ENCODE measurements at places on chromosomes 13 and 19.

GRCh38 chr19:1315470-1316166 is 29.9 kb downstream of the EFNA2 start:
- peak; percentile 25 for DNase-seq

DNA sequence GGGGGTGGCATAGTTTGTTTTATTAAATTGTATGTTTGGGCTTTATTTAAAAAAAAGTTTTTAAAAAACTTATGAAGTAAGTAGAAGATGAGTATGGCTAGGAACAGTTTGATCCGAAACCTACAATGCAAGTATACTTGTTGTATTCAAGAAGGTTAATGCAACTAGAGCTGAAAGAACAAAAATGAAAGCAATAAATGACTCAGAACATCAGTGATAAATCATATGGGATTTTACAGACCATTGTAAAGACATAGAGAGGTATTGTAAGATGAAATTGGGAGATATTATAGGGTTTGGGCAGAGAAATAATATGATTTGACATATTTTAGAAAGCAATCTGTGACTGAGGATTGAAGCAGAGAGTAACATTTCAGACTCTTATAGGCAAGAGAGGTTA is 1135.3 kb downstream of the SLITRK5 start:
- no peak for DNase-seq

GRCh38 chr19:51690454-51691073 is 2.6 kb upstream of the SPACA6 start:
- DNase-seq = peak; percentile 23

DNA sequence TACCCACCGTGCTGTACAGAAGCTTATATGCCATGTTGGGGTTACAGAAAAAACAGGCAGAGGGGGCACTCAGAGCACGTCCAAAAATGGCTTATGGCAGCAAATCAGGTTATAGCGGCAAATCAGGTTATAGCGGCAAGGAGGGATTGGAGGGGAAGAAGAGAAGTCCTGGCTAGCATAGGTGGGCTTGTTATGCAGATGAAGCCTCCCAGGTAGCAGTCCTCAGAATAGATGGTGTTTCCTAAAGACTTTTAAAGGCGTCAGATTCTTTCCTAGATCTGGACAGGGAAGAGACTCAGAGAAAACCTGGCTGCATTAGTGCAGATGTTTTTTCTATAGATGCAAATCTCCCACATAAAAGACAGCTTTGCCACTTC is 19.8 kb upstream of the PLEKHF1 start:
- no peak for DNase-seq

DNA sequence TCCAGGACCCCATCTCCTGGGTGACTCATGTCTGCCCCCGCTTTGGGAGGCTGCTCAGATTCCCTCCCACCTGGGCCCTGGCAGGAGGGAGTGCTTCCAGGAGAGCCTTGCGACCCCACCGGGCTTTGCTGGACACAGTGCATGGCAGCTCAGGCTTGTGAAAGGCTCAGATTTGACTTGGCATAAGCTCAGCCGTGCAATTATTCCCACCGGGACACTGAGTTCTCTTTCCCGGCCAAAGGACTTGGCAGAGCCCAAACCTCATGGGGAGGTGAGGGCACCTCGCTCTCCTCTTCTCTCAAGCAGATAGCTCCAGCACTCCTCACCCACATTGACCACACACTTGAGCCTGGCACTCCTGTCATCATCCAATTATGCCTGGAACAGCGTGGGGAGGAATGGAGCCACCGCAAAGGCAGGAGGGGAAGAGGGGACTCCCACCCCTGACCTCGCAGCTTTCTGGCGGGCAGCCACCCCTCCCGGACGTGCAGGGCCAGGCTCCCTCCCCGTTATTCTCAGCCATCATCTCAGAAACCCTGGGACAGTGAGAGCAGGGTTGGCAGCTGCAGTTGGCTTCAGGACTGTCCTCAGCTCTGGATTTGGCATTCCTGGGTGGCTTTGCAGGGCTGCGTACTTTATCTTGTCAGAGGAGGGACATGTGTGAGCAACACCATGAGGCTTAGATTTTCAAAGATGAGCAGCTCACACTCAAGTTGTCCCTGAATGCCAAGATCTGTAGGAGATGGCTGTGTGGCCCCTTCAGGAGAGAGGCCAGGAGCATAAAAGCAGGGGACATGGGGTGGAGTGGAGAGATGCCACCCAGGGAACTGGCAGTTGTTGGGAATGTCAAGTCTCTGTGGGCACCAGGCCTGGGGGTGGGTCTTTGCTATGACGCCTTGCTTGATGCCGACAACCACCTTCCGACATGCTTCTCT is 306.2 kb downstream of the TEX29 start:
- DNase-seq = no peak

- no peak for DNase-seq
Measured at GRCh38 chr13:86020351-86021002, 221.3 kb upstream of the SLITRK6 start.

GRCh38 chr13:93344048-93344705 is 117.6 kb downstream of the GPC6 start:
- DNase-seq = no peak

- peak; percentile 17 for DNase-seq
Measured at GRCh38 chr19:3224346-3225168, at the start of gene CELF5. CELF5 (plus strand) TSS chr19:3224661; CDS start chr19:3224740, 79 bp downstream.

DNA sequence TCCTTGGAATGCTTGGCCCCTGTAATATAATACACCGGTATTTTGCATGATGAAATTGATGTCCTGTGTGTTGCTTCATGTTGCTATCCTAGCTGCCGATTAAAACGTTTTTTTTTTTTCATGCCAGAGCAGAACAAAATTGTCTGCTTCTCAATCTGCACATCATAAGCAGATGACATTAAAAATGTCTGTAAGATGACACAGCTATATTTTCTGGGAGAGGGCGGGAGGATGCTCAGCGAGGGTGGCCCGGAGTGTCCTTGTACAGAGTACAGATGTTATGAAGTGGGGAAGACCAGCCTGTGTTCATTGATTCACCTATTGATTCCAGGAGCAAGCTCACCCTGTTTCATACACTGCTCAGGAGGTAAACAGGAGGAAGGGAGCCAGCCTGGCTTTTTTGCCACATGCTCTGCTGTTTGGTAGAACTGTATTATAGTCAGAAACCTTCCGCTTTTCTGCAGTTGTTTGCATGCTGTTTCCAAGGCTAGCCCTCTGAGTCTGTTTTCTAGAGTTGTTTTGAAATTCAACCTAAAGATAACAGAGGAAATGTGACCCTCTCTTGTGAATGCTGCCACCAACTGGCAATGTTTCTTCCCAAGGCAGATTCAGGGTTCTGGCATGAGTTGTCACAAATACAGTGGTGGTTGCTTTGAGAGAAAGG is 4.7 kb upstream of the IRS2 start:
- peak; percentile 79 for DNase-seq

DNA sequence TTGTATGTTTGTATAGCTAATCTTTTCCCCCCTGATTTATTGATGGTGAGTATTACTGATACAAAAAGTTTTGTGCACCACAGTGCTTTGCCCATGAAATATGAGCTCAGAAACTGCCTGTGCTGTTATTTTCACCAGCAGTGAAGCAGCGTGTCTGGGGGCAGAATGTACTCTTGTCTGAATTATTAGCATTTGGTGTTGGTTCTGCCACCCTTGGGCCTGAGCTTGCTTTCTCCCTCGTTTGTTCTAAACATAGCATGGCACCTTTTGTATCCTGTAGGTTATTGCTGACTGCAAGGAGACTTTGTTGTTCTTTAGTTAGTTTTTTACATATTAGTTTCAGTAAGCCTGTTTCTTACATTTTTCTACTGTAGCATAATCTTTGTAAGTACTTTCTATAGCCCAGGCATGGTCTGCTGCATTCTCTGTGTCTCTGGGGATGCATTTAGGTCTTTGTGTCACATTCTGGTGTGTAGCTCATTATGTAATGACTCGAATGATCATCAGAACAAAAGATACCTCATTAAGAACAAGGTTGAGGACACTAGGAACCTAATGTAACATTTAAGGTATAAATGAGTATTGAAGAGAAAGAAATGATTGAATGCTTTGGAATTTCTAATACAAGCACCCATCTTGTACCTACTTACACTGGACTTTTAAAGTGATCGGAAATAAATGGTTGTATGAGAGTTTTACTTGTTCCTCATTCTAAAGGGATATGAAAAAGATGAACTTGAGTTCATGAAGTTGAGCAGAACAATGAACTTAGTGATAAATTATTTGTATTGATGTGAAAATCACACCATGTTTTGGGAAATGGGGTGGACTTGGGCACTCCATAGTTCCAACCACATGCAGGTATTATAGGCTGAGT is 50.3 kb upstream of the GPI start:
- no peak for DNase-seq

DNA sequence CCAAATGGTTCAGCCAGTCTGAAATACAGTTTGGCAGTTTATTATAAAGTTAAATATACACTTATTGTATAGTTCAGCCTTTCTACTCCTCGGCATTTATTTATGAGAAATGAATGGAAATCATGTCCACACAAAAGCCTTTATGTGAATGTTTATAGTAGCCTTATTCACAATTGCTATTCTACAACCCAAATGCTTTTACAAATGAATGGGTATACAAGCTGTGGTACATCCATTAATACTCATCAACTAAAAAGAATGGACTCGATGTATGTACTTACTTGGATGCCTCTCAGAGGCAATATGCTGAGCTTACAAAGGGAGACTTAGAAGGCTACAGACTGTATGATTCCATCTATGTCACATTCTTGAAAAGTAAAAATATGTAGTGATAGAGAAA is 150.7 kb downstream of the NBEA start:
- no peak for DNase-seq

DNA sequence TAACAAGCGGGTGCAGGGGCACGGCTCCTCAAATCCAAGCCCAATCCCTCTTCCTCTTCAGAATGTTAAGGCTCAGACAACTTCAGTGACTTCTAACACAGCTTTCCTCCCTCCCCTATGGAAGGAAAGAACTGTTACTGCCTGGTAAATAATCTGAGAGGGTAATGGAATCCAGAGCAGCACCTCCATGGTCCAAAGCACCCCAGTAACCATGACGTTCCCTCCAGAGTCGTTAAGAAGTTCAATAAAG is 969 bp downstream of the AKT2 start:
- DNase-seq = no peak

DNA sequence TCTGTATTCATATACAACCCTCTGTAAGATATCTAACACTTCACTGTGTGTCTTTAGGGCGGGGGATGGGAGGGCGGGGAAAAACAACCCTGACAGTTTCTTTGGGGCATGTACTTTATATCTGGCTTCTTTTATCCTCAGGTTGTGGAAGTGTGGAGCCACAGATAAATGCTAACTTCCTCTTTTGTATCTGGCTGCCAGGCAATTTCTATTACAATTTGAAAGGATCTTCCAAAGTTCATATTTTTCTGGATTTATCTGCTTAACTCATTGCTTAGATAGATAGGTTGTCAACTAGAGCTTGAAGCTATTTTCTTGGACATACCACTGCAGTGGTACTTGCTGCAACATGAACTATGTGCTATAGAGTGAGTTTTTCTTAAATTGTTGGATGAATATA is 393.0 kb downstream of the LMO7 start:
- no peak for DNase-seq

DNA sequence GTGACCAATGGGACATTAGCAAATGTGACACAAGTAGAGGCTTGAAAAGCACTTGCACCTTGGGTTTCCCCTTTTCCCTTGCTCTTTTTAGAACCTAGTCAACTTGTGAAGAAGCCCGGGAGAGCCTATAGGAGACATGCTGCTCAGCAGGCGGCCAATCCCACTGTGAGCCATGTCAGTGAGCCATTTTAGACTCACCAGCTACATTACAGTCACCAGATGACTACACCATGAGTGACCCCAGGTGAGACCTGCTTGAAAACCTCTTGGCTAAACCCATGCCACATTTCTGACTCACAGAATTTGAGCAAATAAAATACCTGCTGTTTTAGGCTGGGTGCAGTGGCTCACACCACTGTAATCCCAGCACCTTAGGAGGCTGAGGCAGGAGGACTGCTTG is 317.5 kb downstream of the KLF12 start:
- no peak for DNase-seq

- DNase-seq = peak; percentile 20
Measured at GRCh38 chr19:29260477-29261317, 47.7 kb upstream of the UQCRFS1 start.

- DNase-seq = no peak
Measured at GRCh38 chr13:112769615-112770014, 79.8 kb downstream of the ATP11A start.

GRCh38 chr13:73602295-73602694 is 531.9 kb downstream of the KLF12 start:
- DNase-seq = no peak

GRCh38 chr19:51692468-51692867 is 662 bp upstream of the SPACA6 start:
- no peak for DNase-seq

DNA sequence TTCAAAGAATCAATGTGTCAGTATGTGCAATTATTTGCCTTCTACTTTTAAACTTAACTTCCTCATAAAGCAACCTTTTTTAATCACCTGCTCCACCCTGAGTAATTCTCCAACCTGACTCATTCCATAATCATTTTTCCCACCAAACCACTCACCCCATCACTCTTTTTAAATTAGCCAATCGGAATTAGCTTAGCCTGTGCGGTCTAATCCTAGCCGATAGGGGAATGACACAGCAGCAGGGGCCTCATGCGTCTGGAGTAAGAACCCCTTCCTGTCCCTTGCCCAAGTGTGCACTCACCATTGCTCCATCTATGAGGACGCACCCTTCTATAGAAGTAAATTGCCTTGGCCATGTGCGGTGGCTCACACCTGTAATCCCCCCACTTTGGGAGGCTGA is 27.4 kb upstream of the ZNF83 start:
- DNase-seq = no peak

DNA sequence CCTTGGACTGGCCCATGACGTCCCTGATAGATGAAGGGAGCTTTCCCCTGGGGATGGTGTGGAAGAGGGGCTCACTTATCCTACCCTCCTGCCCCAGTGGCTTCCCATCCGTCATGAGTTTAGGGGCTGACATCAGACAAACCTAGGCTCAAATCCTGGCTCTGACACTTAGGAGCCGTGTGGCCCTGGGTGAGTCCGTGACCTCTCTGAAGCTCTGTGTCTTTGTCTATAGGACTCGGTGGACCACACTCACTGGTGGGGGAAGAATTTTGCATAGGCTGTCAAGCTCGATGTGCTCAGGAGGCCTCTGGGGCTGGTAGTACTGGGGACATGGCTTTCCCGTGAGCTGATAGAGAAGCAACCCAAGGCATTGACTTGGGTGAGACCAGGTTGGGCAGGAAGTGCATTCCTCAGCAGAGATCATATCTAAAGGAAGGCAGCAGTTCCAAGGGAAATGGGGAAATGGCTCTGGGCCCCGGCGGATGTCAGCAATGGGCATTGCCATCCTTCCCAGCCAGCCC is 17.4 kb upstream of the AP1M2 start:
- DNase-seq = peak; percentile 36
